ENCODE measurements at places on chromosomes 7 and 10. TPM values are rescaled to one million over a fixed set of nuclear protein-coding genes. Genes with fewer than 3 reads are reported as not detected.
A peak's percentile ranks its signal among the peaks of the same experiment; 100 is the strongest.

The LBX1 gene
- not detected for total RNA-seq

The MMP21 gene
- not detected for total RNA-seq

DNA sequence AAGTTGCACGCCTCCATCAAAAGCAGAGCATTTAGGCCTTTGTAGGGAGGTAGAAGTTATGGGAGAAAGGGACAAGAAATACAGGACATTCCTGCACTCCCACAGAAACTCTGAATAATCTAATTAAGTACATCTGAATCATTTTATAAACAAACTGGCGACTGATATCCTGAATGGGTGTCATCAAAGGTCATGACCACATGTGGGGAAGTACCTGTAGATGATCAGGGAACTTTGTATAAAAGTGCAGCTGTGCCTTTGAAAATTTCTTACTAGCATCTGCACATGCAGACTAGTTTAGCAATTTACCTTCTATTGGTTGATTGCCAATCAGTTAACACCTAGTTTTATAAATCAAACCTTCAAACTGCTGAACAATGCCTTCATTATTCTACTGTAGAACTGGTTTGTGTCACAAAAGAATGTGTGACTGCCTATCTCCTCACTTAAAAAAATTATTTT, 17.1 kb downstream of the STEAP4 start:
- DNase-seq = no peak

DNA sequence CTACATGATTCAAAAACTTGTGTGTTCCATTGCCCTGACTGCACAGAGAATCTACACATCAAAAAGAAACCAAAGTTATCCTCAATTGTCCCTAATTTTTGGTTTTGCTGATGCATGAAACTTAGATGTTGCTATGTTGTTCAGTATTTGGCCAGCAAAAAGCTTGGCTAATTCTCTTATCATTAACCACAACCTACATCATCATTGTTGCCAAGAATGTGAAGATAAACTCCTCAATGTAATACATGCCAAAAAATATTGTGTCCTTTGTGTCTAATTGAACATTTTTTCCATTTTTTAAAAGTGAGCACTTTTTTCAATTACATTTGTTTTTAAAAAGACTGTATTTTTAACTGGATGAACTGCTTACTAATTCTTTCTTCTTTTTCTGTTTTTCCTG, 268.0 kb upstream of the SEMA3D start:
- DNase-seq = no peak

GRCh38 chr10:120833222-120833928, 17.8 kb upstream of the WDR11 start:
- no peak for DNase-seq

GRCh38 chr10:16234916-16235315, 201.9 kb upstream of the PTER start:
- DNase-seq = no peak

DNA sequence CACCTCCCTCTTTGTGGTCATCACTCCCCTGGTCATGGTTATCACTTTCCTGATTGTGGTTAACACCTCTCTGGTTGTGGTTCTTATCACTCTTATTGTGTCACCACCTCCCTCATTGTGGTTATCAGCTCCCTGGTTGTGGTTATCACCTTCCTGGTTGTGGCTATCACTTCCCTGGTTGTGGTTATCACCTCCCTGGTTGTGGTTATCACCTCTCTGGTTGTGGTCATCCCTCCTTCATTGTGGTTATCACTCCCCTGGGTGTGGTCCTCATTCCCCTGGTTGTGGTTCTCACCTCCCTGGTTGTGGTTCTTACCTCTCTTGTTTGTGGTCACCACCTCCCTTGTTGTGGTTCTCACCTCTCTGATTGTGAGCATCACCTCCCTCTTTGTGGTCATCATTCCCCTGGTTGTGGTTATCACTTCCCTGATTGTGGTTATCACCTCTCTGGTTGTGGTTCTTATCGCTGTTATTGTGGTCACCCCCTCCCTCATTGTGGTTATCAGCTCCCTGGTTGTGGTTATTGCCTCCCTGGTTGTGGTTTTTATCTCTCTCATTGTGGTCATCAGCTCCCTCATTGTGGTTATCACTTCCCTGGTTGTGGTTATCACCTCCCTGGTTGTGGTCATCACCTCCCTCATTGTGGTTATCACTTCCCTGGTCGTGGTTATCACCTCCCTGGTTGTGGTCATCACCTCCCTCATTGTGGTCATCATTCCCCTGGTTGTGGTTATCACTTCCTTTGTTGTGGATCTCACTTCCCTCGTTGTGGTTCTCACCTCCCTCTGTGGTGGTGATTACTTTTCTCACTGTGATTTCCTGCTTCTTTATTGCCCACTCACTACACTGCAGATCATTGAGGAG, 106.7 kb downstream of the GPR26 start:
- DNase-seq = no peak

DNA sequence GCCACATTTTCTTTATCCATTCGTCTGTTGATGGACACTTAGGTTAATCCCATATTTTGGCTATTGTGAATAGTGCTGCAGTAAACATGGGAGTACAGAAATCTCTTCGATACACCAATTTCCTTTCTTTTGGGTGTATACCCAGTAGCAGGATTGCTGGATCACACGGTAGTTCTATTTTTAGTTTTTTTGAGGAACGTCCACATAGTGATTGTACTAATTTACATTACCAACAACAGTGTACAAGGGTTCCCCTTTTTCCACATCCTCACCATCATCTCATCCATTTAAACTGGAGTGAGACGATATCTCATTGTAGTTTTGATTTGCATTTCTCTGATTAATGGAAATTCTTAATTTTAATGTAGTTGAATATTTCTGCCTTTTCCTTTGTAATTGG, 19.3 kb downstream of the VKORC1L1 start:
- no peak for DNase-seq

DNA sequence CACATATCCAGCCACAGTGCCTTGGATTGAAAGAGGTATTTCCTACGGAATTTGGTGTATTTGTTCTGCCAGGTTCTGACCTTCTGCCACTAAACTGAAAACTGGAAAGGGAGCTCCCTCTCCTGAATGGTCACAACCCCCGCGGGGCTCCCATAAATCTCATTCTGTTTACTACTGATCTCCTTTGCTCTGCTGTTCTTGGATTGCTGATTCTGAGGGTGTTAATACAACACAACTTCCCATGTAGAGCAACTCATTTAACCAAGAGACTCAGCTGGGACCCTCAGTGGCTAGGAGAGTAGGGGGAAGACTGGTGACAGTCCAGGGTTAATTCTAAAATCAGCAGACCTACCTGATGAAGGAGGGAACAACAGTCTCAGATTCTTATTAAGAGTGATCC, 662.9 kb downstream of the INHBA start:
- DNase-seq = no peak

The PNLIPRP1 gene
- not detected for total RNA-seq

GRCh38 chr7:126411821-126412383, 840.8 kb downstream of the GRM8 start:
- no peak for DNase-seq

GRCh38 chr7:27151341-27151930, 947 bp downstream of the HOXA3 start:
- DNase-seq = peak; percentile 36

DNA sequence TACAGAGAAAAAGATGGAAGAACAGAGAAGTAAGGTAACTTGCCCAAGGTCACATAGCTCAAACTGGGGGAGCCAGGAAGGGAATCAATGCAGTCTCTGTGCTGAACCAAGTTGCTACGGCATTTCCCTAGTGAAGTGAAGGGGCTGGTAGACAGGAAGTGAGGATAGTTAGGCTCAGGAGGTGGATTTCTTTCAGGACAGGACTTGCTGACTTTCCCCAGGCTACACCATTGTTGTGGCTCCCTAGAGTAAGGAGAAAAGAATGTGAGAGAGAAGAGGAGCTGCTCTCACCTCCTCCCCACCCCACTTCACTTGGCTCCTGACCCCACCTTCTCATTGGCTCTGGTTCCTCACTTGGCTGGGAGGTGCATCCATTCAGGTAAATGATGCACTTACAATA, 316.9 kb downstream of the INHBA start:
- DNase-seq = no peak

The ANLN gene
- 21.2 TPM for total RNA-seq

- DNase-seq = no peak
Measured at GRCh38 chr7:107441581-107442422, 28.1 kb upstream of the GPR22 start.

The MEOX2 gene
- 0.42 TPM for total RNA-seq

- DNase-seq = no peak
Measured at GRCh38 chr10:4353059-4353655, 472.9 kb upstream of the AKR1E2 start.

DNA sequence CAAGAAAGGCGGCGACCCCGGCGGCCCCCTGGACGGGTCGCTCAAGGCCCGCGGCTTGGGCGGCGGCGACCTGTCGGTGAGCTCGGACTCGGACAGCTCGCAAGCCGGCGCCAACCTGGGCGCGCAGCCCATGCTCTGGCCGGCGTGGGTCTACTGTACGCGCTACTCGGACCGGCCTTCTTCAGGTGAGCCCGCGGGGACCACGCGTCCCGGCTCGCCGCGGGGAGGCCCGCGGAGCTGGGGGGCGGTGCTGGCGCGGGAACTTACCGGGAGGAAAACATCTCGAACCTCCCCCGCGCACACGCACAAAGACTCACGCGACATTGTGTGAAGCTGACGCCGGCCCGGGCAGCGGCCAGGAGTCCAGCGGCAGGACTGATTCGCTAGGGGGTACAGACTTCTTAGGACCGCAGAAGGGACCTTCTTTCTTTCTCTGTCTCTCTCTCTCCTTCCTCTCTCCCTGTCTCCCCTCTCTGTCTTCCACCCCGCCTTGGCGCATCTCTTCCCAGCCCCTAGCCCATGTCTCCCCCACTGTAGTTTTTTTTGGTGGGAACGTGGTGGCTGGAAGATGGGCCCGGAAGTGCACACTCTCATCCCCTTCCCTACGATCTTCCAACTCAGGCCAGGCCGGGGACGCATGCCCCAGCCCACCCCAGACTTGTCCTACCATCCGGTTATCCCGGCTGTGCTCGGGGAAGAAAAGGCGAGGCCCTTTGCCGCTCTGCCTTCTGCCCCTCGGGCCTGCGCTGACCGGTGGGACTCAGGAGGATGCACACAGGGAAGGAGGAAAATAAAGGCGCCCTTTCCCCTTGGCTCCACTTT, 1.2 kb downstream of the EN2 start:
- no peak for DNase-seq

GRCh38 chr7:69173846-69174245, 424.4 kb upstream of the AUTS2 start:
- DNase-seq = no peak

The ZNF117 gene
- total RNA-seq = 4.7 TPM

The A1CF gene
- total RNA-seq = 64.3 TPM

DNA sequence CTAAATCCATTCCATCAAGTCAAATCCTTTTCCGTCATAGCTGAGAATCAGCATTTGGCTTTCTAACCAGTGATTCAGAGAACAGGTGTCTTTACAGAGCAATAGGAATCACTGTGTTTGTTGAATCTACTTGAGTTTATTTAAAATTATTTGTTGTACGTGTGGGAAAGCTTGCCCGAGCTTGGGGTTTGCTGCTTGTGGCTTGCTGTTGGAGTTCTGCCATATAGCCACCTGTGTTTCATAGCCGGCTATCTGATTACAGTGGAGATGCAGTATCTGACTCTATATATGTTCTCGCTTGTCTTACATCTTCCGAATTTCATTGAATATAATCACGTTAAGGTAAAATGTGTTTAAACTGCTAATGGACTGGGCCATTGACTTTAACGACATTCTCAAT, 274.3 kb upstream of the MKI67 start:
- DNase-seq = no peak

DNA sequence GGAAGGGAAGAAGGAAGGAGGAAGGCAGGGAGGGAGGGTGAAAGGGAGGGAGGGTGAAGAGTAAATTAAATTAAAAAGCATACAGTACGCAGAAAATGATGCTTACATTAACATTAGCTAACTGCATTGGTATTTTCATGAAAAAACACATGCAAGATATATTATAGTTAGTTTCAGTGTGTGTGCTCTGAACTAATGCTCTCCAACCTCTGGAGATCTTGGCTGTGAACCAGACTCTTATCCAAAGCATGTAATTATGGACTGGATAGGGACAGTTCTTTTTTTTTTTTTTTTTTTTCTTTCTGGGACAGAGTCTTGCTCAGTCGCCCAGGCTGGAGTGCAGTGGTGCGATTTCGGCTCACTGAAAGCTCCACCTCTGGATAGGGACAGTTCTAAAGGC, 357.0 kb downstream of the FRMD4A start:
- no peak for DNase-seq

- DNase-seq = no peak
Measured at GRCh38 chr7:45974540-45975360, 53.7 kb upstream of the IGFBP3 start.

DNA sequence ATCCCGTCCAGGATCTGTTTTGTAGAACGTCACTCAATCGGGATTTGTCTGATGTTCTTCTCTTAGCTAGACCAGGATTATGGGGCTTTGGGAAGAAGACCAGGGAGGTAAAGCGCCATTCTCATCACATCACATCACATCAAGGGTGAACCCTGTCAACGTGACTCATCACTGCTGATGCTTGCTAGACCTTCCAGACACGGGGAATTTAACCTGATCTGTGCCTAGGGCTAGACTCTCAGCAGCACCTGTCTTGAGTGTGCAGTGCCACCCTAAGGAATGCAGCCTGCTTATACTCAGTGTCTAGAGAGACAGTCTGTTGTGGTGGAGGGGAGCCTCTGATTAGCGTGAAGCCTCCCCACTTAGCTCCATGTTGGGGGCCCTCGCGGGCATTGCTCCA, 678.6 kb upstream of the FOXK1 start:
- no peak for DNase-seq

DNA sequence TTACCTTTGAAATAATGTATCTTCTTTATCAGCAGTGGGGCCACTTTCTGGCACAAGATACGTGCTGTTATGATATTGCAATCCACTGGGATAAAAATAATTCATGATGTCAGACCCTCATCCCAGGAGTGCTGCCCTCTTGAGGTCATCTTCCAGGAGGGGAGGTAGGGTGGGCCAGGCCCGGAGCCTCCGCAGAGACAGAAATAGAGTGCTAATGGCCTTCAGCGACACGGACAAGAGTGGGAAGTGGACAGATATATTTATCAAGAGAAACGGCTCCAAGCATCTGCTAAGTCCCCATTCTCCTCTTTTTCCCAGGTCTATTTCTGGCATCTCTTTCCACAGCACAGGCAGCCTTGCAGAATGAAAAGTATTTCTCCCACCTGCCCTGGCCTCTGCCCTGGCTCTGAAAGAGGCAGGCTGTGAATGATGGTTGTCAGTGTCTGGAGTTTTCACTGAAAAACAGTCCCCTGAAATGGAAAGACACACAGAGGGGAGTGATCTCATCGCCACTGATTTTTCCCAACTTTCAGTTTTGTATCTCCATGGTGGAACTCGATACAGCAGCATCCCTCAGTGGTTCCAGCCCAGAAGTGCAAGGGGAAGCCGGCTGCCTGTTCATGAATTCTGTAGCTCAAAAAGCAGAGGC, 251.7 kb upstream of the MYO3A start:
- no peak for DNase-seq

DNA sequence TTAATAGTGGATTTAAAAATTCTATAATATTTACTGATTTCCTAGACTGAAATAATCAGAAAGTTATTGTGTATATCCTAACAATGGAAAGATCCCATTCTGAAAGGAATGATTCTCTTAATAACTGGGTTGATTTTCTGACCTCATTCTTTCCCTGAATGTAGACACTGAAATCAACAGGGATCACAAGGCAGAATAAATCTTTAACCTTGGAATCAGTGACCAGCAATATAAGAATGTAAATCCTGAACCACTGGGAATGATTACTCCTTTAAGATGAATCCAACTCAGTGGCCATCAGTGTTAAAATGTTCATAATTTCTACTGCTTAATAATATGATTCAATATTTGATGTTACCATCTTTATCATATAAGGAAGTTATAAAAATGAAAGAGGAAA, 47.6 kb downstream of the ANKRD26 start:
- DNase-seq = no peak

All from colonic mucosa (tissue), 4 donors.